ENCODE measurements at places on chromosomes 12 and 14.

- no peak for DNase-seq
These were observed 268.7 kb upstream of the PDE3A start for GRCh38 chr12:20099395-20100183.

- no peak for DNase-seq
These were observed 4.2 kb upstream of the C1QL4 start for GRCh38 chr12:49340971-49341776.

GRCh38 chr12:4984344-4984743 lies 59.3 kb upstream of the KCNA5 start:
- DNase-seq, result no peak

- DNase-seq, result no peak
These were observed 13.5 kb upstream of the TNFAIP2 start for GRCh38 chr14:103109535-103110441.

GRCh38 chr12:53670308-53670707 lies 5.6 kb downstream of the ATP5MC2 start:
- no peak for DNase-seq
